ENCODE measurements at places on chromosomes 6 and 20. TPM values are rescaled to one million over a fixed set of nuclear protein-coding genes. Genes with fewer than 3 reads are reported as not detected.

GRCh38 chr20:32142088-32142487 lies 32.6 kb downstream of the TM9SF4 start:
- no peaks in the 10 kb centered on the region for H3K27me3 ChIP-seq
- peaks cover 79% of the 10 kb centered on the region for H3K36me3 ChIP-seq

- H3K36me3 ChIP-seq: no peaks in the 10 kb centered on the region
- H3K27me3 ChIP-seq: no peaks in the 10 kb centered on the region
- H3K27ac ChIP-seq: no peak overlapping the region
- no peak overlapping the region for H3K4me3 ChIP-seq
- DNase-seq: no peak
Measured at GRCh38 chr6:117326396-117326795, 61.0 kb downstream of the VGLL2 start.

DNA sequence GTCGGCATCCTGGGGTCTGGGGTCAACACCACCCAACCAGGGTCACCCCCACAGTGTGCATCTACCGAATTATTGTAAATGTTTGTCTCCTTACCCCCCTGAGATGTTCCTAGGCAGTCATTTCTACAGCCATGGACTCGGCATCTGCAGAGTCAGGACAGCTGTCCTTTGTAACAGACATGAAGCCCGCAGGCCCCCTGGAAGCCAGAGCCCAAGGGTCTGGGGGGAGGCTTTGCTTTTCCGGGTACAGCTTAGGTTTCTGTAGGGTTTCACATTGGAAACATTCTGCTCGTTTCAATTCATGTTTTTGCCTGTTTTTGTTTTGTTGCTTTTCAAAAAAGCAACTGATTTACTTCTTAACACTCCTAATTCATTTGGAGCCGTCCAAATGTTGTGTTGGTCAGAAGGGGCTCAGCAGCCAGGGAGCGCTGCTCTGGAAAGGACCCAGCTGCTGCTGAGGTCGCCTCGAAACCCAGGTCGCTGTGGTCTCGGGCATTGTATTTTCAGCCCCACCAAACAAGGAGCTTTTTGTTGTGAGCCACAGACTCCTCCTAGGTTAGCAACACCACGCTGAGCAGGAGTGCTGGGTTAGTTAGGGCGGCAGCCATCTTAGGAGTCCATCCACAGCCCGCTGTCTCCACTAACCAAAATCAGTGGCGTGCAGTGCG lies 160.4 kb downstream of the TMEM242 start:
- no peaks in the 10 kb centered on the region for H3K36me3 ChIP-seq
- no peaks in the 10 kb centered on the region for H3K27me3 ChIP-seq
- no peak overlapping the region for H3K4me3 ChIP-seq
- no peaks in the 10 kb centered on the region for H3K4me1 ChIP-seq
- no peak for DNase-seq
- no peak overlapping the region for H3K27ac ChIP-seq

DNA sequence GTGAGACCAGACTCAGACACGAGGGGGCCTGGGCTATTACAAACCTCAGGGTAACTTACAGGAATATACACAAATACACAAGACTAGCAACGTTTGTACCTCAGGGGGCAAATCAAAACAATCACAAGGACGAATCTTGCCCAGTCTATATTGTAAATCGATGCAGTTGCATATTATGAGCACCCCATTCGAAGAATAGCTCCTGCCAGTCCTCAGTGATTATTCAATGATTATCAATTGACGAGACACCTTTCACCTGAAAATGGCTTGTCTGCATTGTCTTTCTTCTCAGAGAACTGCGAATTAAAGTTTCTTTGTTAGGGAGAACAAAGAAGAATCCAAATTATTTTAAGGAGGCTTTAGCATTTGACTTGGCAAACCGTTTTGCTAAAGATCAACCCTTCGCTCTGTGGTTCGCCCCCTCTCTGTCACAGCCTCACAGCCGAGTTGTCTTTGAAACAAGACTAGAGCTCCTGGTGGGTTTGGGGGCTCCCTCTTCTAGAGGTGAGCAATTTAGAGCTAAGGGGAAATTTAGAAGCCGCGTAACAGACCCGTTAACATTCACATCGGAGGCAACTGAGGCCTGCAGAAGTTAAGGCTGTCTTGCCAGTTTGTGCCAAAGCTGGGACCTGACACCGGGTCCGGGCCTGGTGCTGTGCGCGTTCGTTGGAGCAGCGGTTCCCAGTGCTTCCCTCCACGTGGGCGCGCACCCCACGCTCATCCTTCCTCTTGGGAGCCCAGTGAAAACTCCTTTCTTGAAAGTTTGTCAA lies 24.9 kb upstream of the MAP3K7 start:
- H3K27ac ChIP-seq: no peak overlapping the region
- H3K27me3 ChIP-seq: peaks cover 32% of the 10 kb centered on the region
- DNase-seq: no peak
- no peak overlapping the region for H3K4me3 ChIP-seq

GRCh38 chr20:13384132-13384531 lies 163.1 kb downstream of the ISM1 start:
- H3K36me3 ChIP-seq: no peaks in the 10 kb centered on the region
- no peak overlapping the region for H3K4me3 ChIP-seq
- H3K4me1 ChIP-seq: no peaks in the 10 kb centered on the region
- no peaks in the 10 kb centered on the region for H3K27me3 ChIP-seq
- H3K27ac ChIP-seq: no peak overlapping the region
- no peak for DNase-seq

The ARFGEF3 gene
- total RNA-seq: not detected

The ENPP5 gene
- 0.89 TPM for total RNA-seq
